ENCODE measurements at places on chromosomes 7 and 10.

DNA sequence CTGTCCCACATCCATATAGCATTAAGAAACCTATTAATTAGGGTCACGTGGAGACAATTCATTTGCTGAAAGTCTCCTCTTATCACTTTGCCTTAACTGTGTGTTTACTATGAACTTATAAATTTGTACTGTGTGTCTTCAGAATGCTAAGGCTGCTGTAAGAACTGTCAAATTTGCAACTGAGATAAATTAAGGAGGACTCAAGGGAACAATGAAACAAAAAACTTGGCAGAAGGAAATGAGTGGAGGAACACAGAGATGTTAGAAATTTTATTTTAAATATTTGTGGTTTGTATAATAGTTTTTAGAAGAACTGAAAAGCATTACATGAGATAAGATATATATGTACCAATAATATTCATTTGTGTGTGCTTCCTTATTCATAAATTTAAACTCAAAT is 1005.3 kb upstream of the SORCS1 start:
- no peak for DNase-seq

DNA sequence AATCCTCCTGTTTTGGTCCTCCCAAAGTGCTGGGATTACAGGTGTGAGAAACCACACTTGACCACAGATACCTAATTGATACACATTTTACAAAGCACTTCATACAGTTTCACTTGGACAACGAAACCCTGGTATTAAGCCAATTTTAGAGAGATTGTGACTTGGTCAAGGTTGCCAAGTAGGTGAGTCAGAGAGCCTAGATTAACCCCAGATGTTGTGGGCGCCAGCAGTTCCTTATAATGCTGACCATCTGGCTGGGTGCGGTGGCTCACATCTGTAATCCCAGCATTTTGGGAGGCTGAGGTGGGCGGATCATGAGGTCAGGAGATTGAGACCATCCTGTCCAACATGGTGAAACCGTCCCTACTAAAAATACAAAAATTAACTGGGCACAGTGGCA is 4.9 kb upstream of the PHKG1 start:
- no peak for DNase-seq

- DNase-seq, result no peak
Measured at GRCh38 chr7:20217193-20217948, at the start of gene MACC1. MACC1 (minus strand) TSS chr7:20217384; CDS start chr7:20161862, 55,522 bp downstream.

- DNase-seq, result peak; percentile 55
Measured at GRCh38 chr7:18666107-18666728, 170.7 kb downstream of the HDAC9 start.

DNA sequence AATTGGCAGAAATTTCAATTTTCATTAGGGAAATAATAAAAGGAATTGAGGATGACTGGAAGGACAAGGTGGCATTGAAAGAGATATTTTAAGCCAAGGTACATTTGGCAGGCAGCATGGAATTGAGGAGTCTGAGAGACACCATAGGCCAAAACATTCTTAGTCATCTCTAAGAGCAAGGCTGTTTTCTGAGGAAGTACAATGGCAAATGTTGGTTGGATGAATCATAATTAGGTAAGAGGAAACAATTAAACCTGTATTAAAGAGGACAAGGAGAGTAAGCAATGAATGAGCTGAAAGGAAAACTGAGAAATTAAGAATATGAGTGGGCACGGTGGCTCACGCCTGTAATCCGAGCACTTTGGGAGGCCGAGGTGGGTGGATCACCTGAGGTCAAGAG is 86.3 kb downstream of the MRPL32 start:
- no peak for DNase-seq

DNA sequence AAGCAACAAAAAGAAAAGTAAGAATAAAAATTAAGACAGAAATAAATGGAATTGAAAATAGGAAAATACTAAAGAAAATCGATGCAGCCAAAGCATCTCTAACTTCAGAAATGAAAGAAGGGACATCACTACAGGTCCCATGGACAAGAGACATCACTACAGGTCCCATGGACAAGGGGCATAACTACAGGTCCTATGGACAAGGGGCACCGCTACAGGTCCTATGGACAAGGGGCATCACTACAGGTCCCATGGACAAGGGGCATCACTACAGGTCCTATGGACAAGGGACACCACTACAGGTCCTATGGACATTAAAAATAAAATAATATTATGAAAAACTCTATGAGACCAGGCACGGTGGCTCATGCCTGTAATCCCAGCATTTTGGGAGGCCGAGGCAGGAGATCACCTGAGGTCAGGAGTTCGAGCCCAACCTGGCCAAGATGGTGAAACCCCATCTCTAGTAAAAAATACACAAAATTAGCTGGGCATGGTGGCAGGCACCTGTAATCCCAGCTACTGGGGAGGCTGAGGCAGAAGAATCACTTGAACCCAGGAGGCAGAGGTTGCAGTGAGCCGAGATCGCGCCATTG is 101.0 kb upstream of the DNAAF5 start:
- DNase-seq, result no peak

- no peak for DNase-seq
Measured at GRCh38 chr10:131315344-131315743, 3.8 kb upstream of the TCERG1L start.

- DNase-seq, result no peak
Measured at GRCh38 chr10:132259702-132260482, 47.9 kb downstream of the STK32C start.

Data from NCI-H1105 (cell line).